Omental fat pad (tissue), 4 donors: ENCODE measurements at places on chromosomes 5 and 9. TPM values are rescaled to one million over a fixed set of nuclear protein-coding genes. Genes with fewer than 3 reads are reported as not detected.

DNA sequence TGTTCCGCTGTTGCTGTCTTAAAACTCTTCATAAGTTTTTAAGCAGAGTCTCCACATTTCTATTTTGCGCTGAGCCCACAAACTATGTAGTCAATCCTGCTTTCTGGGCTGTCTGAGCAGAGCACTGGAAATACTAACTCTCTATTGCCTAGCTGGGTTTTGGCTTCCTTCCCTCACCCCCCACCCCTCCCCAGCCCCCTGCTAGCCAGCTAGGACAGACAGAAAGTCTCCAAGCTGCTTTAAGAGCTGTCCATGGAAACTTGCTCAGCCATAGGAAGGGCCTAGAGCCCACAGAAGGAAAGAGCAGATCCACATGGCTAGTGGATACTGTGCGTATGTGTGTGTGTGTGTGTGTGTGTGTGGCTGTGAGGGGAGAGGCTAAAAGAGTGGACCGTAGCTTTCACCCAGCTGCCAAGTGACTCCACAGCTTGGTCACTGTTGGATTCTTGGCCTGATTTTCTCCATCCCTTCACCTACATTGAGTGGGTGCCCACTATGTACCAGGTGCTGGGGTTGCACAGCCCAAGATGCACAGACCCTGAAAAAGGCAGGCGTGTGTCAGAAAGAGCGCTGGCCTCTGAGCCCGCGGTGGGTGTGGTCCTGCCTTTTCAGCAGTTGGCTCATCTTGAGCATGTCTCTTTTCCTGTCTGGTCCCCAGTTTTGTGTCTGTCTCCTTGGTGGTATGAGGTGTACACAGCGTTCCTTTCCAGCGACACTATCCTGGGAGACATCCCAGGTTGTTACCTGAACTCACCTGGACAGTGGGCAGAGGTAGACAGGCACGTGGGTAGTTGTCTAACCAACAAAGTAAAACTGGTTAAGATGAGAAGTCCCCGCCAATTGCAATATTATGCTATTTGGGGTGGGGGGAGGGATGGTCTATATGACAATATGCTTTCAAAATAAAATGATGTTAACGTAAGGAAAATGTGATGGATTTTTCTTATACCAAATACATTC is 5.4 kb upstream of the NKX2-5 start:
- no peak for DNase-seq

DNA sequence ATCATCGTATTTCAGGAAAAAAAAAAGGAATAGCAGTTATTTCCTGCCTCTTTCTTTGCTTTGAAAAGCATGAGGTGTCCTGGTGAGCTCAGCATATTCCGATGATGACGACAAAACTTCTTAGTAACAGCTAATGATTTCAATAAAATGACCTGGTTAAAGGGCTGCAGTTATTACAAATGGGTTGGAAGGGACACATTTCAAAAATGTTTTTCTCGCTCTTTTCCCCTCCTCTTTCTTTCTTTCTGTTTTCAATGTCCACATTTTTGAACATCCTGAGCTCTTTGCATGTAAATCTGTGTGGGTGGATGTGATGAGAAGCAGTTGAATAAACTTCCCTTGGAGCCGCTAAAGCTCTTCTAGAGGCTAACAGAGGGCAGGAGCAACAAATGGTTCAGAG is 186.8 kb upstream of the SLC27A6 start:
- DNase-seq: no peak

DNA sequence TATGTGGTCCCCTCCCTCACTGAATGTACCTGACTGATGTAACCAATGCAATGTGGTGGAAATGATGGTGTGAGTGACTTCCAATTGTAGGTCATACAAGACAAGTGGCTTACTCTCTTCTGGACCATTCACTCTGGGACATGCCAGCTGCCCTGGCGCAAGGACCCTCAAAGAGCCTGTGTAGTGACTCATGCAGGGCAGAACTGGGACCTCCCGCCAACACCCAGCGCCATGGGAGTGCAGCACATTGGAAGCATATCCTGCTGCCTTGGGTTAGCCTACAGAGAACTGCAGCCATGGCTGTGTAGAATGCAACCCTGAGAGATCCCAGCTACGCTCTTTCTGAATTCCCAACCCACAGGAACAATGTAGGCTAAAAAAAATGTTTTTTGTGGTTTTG is 90.0 kb upstream of the PANK3 start:
- no peak for DNase-seq

NUTM2F gene
- total RNA-seq: not detected

CDKN2B-AS1 gene
- total RNA-seq: 0.93 TPM

GRCh38 chr9:129014124-129014523 is 14.0 kb downstream of the SH3GLB2 start:
- no peak for DNase-seq

DNA sequence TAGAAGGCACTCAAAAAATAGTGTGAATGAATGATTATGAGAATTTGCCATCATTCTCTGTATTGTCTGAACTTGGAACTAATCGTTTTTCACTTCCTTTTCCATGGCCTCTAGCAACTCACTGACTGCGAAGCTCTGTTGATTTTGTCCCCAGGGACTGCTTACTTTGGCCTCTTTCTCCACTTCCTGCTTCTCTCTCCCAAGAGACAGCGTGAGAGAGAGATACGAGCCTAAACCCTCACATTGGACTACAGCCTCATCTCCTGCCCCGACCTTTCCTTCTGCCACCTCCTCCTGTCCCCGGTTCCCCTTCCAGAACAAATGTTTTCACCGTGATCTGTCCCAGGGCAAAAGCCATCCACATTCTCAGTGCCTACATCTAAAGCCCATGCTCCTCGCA is 300.8 kb upstream of the PANK3 start:
- DNase-seq: no peak

DNA sequence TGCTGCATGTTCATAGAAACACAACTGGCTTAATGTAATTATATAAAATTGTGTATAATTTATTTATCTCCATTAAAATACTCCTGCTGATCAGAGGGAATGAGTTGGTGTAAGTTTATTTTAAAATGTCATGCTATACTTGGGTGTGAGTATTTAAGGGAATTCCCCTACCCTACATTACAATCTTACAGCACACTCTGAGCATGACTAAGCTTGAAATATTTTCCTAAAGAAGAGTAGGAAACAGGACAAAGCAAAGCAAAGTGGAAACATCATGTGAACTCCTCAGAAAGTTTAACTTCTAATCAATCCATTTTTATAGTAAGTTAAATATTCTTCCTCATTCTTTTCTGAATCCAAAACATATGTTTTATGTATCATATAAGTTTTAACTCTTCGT is 1271.3 kb downstream of the EFNA5 start:
- DNase-seq: no peak

GRCh38 chr5:84255315-84255714 is 129.4 kb downstream of the EDIL3 start:
- DNase-seq: no peak

FOXD4L5 gene
- not detected for total RNA-seq

MTRR gene
- 35.6 TPM for total RNA-seq

DNA sequence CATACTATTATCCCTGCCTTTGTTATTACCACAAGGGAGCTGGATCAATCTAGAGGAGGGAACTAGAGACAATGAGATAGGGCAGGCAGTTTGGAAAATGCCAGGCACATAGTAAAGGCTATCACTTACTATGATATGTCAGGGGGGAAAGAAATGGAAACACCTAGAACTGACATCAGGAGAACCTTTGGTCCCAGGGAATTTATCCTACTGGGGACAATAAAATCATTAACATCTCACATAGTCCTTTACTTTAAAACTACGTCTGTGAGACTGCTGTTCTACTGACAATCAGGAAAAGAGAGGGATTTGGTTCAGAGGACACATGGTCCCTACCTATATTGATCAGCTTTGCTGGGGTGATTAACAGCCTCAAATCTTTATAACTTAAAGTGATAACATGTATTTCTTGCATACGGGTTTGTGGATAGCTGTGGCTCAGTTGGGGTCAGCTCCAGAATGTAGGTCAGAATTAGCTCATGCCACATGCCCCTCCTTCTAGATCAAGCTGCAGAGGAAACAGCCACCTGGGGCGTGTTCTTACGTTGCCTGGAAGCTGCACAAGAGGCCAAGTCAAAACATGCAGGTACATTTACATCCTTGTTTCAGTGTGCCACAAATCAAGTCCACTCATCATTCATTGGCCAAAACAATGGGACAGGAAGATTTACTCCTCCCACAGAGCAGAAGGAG is 43.9 kb upstream of the ALDOB start:
- DNase-seq: no peak

GRCh38 chr5:20556115-20556763 is 568.2 kb upstream of the CDH18 start:
- DNase-seq: no peak

DNA sequence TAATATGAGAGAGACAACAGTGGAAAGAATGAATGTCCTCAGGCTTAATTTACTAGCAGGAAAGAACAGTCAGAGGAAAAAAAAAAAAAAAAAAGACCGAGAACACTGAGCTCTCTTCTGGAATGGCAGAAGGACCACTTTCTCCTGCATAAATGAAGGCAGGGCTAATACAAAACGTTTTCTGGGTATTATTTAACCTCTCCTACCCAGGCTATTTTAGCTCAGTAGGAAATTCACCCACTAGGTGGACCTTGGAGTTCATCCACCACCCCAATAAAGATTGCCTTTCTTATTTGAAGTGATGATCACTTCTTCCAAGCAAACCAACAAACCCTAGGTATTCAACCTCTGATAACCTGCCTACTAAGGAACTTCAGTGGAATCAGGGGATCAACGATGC is 3.7 kb downstream of the GLIS3 start:
- no peak for DNase-seq

PCDHGB2 gene
- total RNA-seq: 2.5 TPM

DNA sequence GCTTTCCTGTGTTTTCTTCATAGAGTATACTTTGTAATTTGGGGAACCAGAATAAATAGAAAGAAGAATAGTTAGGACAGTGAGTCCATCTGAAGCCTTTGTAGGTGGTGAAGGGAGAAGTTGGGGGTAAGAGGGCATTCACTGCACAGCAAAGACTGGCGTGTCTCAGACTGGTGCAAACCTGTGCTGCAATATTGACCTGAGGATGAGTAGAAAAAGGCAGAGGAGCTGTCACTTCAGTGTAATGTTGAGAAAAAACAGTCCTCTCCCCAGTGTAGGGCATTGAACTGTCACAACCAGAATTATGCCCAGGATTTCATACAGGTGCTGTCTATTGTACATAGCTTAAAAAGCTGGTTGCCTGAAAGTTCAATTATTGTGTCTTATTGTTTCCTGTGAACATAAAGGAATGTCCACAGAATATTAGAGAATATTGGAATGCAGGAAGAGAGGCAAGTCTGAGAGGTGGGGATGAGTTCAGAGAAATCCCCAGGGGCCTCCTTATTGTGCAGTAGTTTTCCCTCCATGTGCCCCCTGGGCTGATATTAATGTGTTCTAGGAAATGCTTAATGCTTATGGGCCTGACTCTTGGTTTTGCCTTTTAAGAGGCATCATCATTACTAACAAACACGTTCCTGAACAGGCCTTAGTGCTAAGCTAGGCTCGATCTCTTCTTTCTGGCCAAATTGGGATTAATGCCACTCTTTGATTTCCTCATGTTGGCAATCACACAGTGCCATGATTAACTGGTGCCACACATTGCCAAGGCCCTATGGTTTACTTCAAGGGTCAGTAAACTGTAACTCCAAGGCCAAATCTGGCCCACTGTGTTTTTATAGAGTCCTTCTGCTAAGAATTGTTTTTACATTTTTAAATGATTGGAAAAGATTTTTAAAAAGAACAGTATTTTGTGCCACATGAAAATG is 34.0 kb downstream of the DAPK1 start:
- no peak for DNase-seq

GABRP gene
- total RNA-seq: not detected

- DNase-seq: no peak
Observed at GRCh38 chr5:424301-425110, 18.5 kb upstream of the EXOC3 start.

GRCh38 chr5:157312492-157312891 is 46.6 kb downstream of the CYFIP2 start:
- no peak for DNase-seq

DNA sequence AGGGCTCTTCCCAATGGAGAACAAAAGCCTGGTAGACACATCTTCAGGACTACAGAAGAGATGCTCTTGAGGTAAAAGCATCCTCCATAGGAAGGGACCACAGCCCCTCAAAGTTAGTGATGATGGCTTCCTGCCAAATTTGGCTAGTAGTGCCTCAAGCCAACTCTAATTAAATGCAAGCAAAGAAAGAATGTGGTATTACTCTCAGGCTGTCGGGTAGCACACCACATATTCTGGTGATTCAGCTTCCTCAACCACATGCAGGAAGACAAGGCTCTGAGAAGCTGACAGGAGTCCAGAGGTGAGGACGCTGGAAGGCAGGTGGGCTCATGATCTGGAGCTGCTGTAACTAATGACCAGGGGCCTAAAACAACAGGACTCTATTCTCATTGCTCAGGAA is 37.2 kb upstream of the S1PR3 start:
- DNase-seq: no peak

GRCh38 chr9:131869348-131869747 is 129.5 kb upstream of the RAPGEF1 start:
- no peak for DNase-seq
